ENCODE measurements at places on chromosomes 11 and 22.

DNA sequence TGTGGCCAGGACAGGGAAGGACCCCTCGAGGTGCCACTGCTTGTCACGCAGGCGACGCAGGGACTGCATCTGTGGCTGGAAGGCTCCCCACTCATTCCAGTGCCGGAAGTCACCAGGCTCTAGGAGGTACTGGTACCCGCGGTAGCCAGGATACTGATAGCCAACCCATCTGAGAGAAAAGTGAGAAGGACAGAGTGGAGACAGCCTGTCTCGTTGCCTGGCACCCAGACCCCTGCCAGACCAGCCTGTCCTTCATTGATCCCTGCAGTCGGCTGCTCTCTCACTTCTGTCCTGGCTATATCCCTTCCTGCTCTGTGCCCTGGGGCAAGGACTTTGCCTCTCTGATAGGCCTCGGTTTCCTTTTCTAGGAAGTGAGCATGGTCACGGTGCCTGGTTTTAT lies 9.6 kb upstream of the TPST2 start:
- no peak for DNase-seq

- no peak for DNase-seq
Measured at GRCh38 chr11:67300756-67301312, 2.5 kb upstream of the SSH3 start.

DNA sequence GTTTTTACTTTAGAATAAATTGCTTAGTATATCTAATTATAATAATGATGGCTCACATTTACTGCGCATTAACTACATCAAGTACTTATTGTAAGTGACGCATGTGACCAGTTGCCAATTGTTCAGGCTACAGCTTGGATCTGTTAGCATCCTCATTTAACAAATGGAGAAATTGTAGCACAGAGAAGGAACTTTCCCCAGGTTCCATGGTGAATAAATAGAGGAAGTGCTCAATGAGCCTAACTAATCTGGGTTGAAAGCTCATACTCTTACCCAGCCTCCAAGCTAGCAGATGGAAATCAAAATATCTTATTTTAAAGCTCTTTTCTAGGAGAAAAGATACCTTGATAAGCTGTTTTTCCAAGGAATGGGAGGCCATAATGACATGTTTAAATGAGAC lies 19.8 kb downstream of the MMP27 start:
- DNase-seq: no peak

DNA sequence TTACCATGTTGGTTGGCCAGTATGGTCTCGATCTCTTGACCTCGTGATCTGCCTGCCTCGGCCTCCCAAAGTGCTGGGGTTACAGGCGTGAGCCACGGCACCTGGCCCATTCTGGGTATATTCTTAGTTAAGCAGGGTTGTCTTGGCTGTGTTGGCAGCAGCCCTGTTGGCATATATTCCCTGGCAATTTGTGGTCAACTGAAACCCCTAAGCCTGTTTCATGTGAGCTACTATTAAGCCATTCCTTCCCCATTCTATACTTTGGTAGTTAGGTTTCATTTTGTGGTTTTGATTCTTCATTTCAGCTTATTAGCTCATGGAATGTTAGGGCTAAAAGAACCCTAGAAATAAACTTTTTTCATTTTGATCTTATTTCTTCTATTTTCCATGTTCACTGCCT lies 22.2 kb upstream of the IL18BP start:
- DNase-seq: no peak

GRCh38 chr11:33052231-33052630 lies 12.9 kb downstream of the TCP11L1 start:
- no peak for DNase-seq

DNA sequence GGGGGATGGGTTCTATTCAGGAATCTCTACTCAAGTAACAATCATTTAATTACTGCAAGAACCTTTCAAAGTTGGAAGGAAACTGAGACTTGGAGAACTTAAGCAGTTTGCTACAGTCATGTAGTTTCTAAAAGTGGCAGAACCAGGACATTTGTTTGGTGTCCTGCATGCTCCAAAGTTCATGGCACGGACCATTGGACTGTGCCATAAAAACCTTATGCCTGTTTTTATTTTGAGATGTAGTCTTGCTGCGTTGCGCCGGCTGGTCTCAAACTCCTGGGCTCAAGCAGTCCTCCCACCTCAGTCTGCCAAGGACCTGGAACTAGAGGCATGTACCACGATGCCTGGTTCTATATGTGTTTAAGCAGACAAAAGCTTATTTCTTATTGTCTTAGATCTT lies 18.6 kb upstream of the AIFM3 start:
- no peak for DNase-seq

DNA sequence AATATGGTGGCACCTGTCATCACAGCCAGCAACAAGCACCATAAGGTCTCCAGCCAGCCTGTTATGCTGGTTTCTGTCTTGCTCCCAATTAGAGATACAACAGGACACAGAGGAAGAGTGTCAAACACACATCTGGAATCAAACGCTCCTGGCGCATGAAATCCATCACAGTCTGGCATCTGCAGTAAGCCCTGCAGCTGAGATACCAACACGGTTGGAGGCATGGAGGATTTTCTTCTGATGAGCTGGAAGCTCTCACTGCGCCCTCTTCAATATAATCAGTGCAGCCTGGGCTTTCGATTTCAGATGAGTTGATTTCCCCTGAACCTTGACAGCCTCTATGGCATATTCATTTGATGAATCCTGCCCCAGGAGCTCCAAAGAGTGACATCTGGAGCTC lies 27.8 kb upstream of the CARS1 start:
- no peak for DNase-seq
